Bronchus fibroblast of lung (primary cell): ENCODE measurements at places on chromosomes 1 and 21. TPM values are rescaled to one million over a fixed set of nuclear protein-coding genes. Genes with fewer than 3 reads are reported as not detected.

CHRM3 gene
- not detected in 2 replicates for total RNA-seq

SOAT1 gene
- 10.3 and 11.1 TPM in 2 replicates for total RNA-seq

PROK1 gene
- not detected in 2 replicates for total RNA-seq

NOTCH2NLA gene
- total RNA-seq: 17.8 and 18.9 TPM in 2 replicates

FAM110D gene
- not detected in 2 replicates for total RNA-seq

TRIM58 gene
- not detected in 2 replicates for total RNA-seq

NIBAN1 gene
- total RNA-seq: 23.6 and 26.2 TPM in 2 replicates

TPTE gene
- total RNA-seq: not detected in 2 replicates

PROX1 gene
- total RNA-seq: under 0.01 TPM in 1 of 2 replicates, not detected in the other

CLCA4 gene
- total RNA-seq: not detected in 2 replicates

SAMSN1 gene
- total RNA-seq: not detected in 2 replicates

NPR1 gene
- under 0.01 and 0.15 TPM in 2 replicates for total RNA-seq

SLC9C2 gene
- total RNA-seq: not detected in 2 replicates

VPS13D gene
- total RNA-seq: 11.3 and 11.4 TPM in 2 replicates

ADAMTSL4 gene
- total RNA-seq: 23.5 and 25.6 TPM in 2 replicates

PTPN22 gene
- total RNA-seq: 0.45 and 0.84 TPM in 2 replicates

ZBTB7B gene
- total RNA-seq: 13.1 and 14.5 TPM in 2 replicates

RGL1 gene
- 6.2 and 7.0 TPM in 2 replicates for total RNA-seq

CLDN17 gene
- total RNA-seq: not detected in 2 replicates

OR2M2 gene
- total RNA-seq: not detected in 2 replicates

RPL5 gene
- total RNA-seq: 1,657 and 1,710 TPM in 2 replicates

NUDT17 gene
- total RNA-seq: 4.2 and 6.4 TPM in 2 replicates

ACKR1 gene
- not detected in 2 replicates for total RNA-seq

FNDC5 gene
- total RNA-seq: under 0.01 and 0.17 TPM in 2 replicates

ACTL8 gene
- 0.30 and 0.34 TPM in 2 replicates for total RNA-seq

KCNJ15 gene
- 0.15 TPM in 1 of 2 replicates, not detected in the other for total RNA-seq

GPA33 gene
- total RNA-seq: not detected in 2 replicates

FAM229A gene
- 1.0 and 1.9 TPM in 2 replicates for total RNA-seq

PCP4 gene
- not detected in 2 replicates for total RNA-seq

RUNX3 gene
- total RNA-seq: 2.1 and 4.7 TPM in 2 replicates

ASCL5 gene
- total RNA-seq: under 0.01 TPM in 1 of 2 replicates, not detected in the other

S100A10 gene
- total RNA-seq: 179 and 260 TPM in 2 replicates

MTX1 gene
- total RNA-seq: 94.7 and 107 TPM in 2 replicates

ATP6V1G3 gene
- total RNA-seq: not detected in 2 replicates

POU3F1 gene
- total RNA-seq: not detected in 2 replicates

TMPRSS15 gene
- not detected in 2 replicates for total RNA-seq

GPR37L1 gene
- total RNA-seq: not detected in 2 replicates

SELP gene
- total RNA-seq: not detected in 2 replicates

LCE3E gene
- not detected in 2 replicates for total RNA-seq

AMY2A gene
- not detected in 2 replicates for total RNA-seq

S100A7A gene
- total RNA-seq: not detected in 2 replicates

GFI1 gene
- total RNA-seq: 0.15 and 0.50 TPM in 2 replicates

GUCA2B gene
- not detected in 2 replicates for total RNA-seq

CTTNBP2NL gene
- total RNA-seq: 10.6 and 12.9 TPM in 2 replicates

PGLYRP4 gene
- total RNA-seq: not detected in 2 replicates

OR14K1 gene
- total RNA-seq: not detected in 2 replicates

RHEX gene
- not detected in 2 replicates for total RNA-seq

ADORA3 gene
- total RNA-seq: not detected in 2 replicates

SLC2A1 gene
- 102 and 107 TPM in 2 replicates for total RNA-seq

RNPC3 gene
- 3.5 and 3.6 TPM in 2 replicates for total RNA-seq

HFM1 gene
- 0.34 and 1.0 TPM in 2 replicates for total RNA-seq

MEX3A gene
- 5.1 and 6.2 TPM in 2 replicates for total RNA-seq

FRRS1 gene
- 5.7 and 7.6 TPM in 2 replicates for total RNA-seq

ERICH3 gene
- not detected in 2 replicates for total RNA-seq

RXRG gene
- not detected in 2 replicates for total RNA-seq

AIM2 gene
- not detected in 2 replicates for total RNA-seq

MIER1 gene
- total RNA-seq: 10.3 and 12.3 TPM in 2 replicates

S100A14 gene
- total RNA-seq: 0.34 TPM in 1 of 2 replicates, not detected in the other
